ENCODE measurements at places on chromosomes 16 and 17.
A peak's percentile ranks its signal among the peaks of the same experiment; 100 is the strongest.

GRCh38 chr17:55420067-55420775 lies 1.4 kb downstream of the MMD start:
- DNase-seq = peak; percentile 57

DNA sequence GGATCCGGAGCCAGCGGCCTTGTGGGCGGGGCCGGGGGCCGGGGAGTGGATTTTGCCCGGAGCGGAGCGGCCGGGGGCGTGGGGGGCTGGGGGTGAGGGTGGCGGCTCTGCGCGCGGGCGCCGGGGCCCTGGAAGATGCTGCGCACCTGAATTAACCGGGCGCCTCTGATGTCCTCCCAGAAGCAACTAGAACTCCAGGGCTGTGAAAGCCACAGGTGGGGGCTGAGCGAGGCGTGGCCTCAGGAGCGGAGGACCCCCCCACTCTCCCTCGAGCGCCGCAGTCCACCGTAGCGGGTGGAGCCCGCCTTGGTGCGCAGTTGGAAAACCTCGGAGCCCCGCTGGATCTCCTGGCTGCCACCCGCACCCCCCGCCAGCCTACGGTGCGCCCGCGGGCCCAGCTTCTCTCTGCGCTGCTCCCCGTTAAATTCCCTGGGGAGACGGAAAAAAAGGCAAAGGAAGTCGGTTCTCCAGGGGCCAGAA lies 549 bp downstream of the SLC26A11 start:
- DNase-seq = no peak

GRCh38 chr16:64409783-64410210 lies 712.1 kb downstream of the CDH11 start:
- no peak for DNase-seq

GRCh38 chr16:85999778-86000177 lies 100.8 kb downstream of the IRF8 start:
- DNase-seq = no peak

GRCh38 chr17:57657211-57657610 lies 87.9 kb downstream of the CCDC182 start:
- DNase-seq = no peak

DNA sequence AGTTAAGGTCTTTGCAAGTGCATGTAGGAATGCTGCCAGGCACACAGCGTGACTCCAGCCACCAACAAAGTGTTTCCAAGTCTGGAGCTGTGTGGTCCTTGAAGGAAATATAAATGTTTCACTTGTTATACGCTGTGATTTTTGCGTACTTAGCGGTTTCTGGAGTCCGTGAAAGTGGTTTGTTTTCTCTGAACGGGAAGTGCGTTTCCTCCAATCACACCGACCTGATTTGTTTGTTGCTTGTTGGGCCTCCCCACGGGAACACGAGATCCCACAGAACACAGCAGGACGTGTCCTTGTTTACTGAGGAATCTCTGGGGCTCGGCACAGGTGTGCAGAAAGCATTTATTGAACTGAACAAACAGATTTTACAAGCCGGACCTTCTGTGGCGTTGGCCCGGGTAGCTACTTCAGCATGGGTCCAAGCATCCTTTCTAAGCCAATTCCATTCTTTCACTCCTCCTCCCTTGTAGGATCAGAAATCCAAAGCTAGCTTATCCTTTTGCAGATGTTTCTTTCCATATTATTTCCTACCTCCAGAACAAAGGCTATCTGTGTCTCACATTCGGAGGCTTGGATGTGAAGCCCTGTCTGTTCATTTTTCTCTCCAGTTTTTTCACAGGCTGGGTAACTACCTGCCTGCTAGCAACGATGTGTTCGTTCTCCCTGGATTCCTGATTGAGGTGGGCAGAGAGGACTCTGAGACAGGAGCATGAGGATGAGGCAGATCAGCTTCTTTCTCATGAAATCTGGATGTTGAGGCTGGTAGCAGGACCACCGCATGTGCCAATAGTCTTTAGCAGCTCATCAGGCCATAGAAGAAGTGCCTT lies 44.6 kb downstream of the ABAT start:
- no peak for DNase-seq

DNA sequence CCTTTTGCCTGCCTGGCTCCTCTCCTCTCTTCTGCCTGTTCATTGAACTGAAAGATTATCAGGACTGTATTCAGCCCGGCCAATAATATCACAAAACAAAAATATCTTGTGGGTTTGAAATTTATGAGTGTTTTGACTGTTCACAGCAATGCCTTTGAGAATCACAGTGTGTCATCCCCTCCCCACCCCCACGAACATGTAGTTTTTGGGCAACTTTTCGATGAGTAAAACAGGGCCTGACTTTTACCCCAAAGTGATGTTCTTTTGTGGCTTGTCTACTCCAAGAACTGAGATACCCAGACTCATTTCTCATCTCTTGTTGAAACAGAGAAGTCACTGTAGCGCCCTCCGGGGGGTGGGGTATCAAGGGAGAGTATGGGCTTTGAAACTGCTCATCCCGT lies 675.7 kb downstream of the WWOX start:
- DNase-seq = no peak

GRCh38 chr16:67329901-67330300 lies 3.3 kb downstream of the LRRC36 start:
- no peak for DNase-seq

DNA sequence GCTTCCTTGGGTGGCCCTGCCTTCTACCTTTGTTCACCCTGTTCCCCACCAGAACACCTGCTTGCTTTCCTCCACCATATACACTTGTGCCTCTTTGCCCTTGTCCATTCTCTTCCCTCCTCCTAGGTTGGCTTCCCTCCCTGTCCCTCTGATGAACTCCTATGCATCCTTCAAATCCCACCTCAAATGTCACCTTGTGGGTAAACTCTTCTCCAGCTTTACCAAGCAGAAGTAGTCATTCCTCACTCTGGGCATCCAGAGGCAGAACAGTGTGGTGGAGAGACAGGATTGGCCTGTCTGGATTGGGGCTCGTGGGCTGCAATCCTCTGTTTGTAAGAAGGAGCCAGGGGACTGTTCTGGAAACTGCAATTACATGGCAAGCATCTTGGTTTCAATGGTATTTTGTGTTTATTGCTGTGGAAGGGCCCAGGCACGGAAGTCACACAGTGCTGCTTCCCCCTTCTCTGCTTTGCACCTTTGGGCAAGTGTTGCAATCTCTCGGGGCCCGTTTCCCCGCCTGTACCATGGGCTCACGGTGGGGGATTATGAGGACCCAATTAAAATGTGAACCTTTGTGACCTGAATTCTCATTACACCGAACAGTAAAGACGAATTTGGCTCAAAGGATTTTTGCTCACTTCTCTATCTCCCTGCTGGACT lies 21.9 kb upstream of the NXPH3 start:
- no peak for DNase-seq

- no peak for DNase-seq
Measured at GRCh38 chr17:39916918-39917317, 1.5 kb downstream of the GSDMB start.

- DNase-seq = no peak
Measured at GRCh38 chr16:67226295-67226803, 581 bp upstream of the TMEM208 start.

GRCh38 chr16:30697264-30698138 lies 1.5 kb upstream of the SRCAP start:
- no peak for DNase-seq

GRCh38 chr16:17271687-17272086 lies 199.1 kb downstream of the XYLT1 start:
- no peak for DNase-seq

DNA sequence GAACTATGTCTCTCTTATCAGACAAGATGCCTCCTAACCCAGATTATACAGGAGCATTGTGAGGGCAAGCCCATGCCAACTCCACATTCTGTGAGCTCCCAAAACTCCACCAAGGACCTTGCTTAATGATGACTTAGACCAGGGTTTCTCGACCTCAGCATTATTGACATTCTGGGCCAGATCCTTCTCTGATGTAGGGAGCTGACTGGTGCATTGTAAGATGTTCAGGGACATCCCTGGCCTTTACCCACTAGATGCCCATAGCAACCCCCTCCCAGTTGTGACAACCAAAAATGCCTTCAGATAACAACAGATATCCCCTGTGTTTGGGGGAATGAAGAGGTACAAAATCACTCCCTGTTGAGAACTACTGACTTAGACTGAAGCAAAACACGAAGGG lies 43.6 kb downstream of the HOXB1 start:
- no peak for DNase-seq

DNA sequence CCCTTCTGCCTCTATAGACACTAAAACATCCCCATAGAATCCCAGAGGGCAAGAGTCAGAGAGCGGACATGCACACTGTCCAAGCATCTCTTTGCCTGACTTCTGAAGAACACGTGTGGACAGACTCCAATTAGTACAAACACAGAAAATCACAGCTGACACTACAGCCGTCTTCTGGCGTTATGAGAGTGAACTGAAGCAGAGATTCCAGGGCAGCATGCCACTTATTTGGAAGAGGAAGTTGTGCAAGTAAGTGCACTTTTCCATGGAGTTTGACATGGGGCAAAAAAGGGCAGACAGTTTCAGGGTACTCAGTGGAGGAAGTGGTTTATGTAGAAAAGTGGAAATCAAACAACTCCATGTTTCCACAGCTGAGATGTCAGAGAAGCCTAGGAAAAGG lies 16.8 kb upstream of the ZNF287 start:
- DNase-seq = no peak

GRCh38 chr17:80763293-80763867 lies 218.7 kb downstream of the RPTOR start:
- DNase-seq = no peak

GRCh38 chr16:14564323-14564722 lies 65.7 kb downstream of the PARN start:
- no peak for DNase-seq

- no peak for DNase-seq
Measured at GRCh38 chr17:11240041-11240840, 772 bp upstream of the SHISA6 start.

- DNase-seq = no peak
Measured at GRCh38 chr16:22838681-22839080, 24.7 kb downstream of the HS3ST2 start.

DNA sequence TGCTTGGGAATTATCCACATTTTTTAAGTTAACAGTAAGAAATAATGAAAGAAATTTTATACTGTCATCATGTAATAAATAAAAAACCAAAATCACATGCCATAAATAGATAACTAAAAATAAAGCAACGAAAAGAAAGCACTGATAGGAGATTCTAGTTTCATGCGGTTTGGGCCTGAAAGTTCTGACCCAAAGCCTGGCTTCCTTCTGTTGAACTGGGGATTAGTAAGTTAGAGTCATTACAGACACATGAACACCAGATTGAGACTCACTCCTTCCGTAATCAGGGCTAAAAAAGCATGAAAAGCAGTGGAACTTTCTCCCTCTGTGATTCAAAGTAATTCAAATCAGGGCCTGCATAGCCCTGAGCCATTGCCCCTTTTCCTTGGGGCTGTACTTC lies 13.2 kb upstream of the SLC6A2 start:
- DNase-seq = no peak

DNA sequence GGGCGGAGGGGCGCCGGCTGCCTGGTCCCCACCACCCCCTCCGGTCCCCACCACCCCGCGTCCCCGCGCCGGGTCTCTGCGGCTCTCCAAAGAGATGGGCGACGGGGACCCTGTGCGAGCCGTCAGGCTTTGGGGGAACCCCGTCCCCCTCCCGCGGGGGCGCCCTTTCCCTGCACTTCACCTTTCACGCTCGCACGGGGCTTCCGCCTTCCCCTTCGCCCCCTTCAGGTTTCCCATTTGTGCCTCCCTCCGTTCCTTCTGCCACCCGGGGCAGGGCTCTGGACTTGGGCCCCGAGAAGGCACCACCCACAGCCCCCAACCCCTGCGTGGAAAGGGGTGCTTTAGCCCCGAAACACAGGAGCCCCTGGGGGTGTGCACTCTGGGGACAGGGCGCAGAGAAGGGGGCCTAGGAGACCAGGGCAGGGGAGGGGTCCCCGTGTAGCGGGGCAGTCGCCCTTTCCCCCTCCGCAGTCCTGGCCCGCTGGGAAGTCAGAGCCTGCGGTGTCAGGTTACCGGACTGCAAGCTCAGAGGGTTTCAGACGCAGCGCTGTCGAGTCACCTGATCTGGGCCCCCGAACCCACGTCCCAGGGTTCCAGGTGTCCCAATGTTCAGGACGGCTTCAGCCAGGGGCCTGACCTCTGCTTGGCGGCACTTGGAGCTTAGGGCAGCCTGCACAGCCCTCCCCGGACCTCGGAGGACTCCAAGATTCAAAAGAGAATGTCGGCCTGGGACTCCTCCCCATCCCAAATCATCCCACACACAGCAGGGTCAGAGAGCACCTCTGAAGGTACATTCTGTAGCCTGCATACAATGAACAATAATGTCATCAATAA lies 6.7 kb upstream of the CCDC92B start:
- no peak for DNase-seq

DNA sequence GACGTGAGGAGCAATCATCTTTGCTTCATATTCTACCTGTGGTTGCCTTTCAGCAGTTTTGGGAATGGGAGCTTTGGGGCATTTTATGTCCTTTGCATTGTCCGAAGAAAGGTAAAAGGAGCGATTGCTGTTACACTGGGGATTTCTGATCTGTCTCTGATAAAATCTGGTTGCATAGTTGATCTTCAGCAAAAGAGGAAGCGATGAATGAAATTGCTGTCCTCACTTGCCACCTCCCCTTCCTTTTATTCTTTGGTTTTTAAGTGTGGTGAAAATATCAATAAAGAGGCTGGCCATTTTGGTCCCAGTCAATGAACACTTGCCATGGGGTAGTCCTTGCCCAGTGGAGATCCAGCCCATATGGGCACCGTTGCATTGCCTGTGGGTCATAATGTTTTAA lies 236.8 kb downstream of the MSI2 start:
- no peak for DNase-seq

DNA sequence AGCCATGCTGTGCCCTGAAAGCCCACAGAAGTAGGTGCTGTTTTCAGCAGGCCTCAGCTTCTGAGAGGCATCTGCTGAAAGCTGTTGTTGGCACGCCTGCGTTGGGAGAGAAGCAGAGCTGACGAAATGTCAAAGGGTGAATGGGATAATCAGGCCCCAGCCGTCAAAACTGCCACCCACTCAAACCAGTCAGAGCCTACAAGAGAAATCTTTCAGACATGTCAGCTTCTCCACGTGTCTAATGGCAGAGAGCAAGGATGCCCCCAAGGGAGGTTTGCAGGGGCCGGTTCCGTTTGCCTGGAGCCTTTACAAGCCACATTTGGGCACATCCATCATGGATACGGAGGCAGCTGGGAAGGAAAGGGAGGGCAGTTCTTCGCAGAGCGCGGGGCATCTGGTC lies 568.2 kb upstream of the EEF2KMT start:
- DNase-seq = no peak

GRCh38 chr16:23420011-23420410 lies 33.0 kb downstream of the COG7 start:
- no peak for DNase-seq

- DNase-seq = no peak
Measured at GRCh38 chr17:21125862-21126261, 902 bp upstream of the DHRS7B start.

Data from naive thymus-derived CD4-positive, alpha-beta T cell (primary cell).